Thoracic aorta (tissue), 2 donors: ENCODE measurements at places on chromosomes 4 and X.

DNA sequence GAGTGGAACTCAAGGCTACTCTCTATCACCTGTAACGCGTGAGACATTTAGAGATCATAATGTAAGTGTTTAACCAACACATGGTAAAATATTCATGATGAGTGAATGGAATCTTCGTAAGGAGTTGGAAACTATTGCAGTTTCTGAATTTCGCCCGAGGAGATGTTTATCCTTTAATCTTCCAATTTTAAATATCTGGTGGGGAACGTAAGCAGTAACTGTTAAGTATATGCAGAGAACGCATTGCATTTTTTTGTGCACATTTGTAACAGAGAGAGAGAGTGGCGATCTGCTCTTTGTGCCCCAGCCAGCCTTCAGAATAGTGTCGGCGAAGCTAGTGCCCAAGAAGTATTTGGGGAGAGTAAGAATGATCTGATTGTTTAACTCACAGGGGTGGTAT lies 9.8 kb downstream of the PGM2 start:
- no peak for DNase-seq

DNA sequence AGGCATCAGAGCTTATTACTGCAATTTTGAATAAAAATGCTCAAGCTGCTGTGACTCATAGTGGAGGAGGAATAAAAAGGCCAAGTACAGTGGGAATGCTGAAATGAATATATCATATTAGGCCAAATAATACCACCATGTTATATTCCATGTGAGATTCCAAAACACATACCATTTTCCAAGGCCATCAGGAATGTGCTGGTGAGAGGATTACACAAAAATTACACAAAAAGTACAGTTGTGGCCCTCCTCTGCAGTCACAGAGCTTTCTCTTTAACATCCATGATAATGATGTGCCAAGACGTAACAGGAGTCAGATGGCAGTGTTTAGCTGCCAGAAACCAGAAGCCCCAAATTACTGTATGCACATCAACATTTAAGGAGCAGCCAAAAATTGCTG lies 153.5 kb downstream of the PCDH18 start:
- no peak for DNase-seq

- DNase-seq = no peak
Measured at GRCh38 chr4:101199507-101200285, 147.6 kb downstream of the PPP3CA start.

DNA sequence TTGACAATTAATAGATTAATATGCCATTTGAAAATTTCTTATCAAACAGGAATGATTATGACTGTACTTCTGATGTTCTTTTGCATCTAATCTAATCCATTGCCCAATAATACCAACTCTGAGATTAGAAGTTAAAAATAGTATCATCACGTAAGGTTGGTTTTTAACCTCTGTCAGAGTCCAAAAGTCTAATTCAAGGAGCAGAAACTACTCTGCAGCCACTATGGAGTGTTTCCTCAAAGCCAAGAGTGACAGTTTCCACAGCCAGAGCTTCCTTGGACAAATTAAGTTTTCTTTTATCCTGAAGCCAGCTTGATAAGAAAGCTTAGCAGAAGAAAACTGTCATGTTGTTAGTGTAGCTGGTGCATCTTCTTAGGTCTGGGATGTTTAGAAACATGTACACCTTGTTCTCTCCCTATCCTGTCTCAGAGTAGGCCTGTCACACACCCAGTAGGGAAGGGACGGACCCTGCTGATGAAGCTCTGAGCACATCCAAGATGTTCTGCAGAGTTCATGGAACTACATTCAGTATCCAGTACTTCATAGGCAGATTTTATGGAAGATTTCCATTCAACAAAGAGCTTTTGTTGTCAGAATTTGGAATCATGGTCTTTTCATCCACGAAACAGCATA lies 20.4 kb upstream of the PI4K2B start:
- DNase-seq = no peak
